ENCODE measurements at places on chromosomes 2 and 18.

GRCh38 chr18:56423626-56424025 lies 214.8 kb downstream of the TXNL1 start:
- no peak for DNase-seq

DNA sequence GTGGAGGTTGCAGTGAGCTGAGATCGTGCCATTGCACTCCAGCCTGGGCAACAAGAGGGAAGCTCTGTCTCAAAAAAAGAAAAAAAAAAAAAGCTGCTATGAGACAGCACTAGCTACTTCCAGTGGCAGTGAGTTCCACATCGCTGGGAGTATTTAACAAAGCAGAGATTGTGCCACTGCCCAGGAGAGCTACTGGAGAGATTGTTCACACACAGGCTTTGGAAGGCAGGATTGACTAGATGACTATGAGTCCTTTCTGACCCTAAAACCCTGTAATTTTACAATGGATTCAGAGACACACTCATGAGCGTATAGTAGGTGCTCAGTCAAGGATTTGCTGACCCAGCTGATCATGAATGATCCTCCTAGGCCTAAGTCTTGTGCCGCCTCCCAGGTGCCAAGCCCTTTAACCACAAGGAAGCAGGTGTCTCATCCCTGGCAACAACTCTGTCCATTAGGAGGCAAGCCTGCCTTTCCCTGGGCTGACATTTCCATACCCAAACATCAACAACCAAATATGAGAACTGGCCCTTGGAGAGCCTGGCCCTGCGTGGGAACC lies 45.0 kb upstream of the ODC1 start:
- peak; percentile 88 for DNase-seq

DNA sequence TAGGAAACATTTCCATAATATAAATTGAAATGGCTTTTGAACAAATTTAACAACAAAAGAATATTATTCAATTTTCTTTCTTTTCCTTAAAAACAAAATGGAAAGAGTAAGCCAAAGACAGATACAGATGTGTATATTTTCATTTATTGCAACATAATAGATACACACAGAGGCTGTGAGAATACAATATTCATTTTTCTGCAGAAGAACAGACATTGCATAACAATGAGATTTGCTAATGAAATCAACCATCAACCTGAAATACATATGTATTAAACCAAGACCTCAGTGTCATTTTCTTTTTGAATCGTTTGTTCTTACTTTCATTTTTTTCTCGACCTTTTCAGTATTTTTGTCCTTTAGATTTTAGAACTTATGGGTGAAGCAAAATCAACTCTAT lies 95.1 kb downstream of the BAZ2B start:
- no peak for DNase-seq

DNA sequence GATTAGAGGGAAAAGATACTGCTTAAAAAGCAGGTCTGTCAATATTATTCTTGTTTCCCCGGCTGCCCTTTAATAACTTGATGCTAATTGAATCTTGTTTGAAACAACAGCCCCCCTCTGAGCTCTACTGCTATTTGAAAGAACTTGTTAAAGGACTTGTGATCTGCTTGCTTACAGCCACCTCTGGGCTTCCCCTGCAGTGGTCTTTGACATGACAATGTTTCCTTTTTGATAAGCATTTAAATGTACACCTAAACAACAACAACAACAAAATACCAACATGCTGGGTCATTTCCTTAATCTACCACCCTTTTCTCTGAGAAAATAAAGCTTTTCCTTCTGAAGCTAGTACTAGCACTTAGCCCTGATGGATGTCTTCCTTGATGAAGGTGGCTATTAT lies 3.9 kb downstream of the HOXD1 start:
- DNase-seq: no peak

GRCh38 chr2:201781557-201782051 lies 871 bp upstream of the ALS2 start:
- DNase-seq: peak; percentile 52

- DNase-seq: no peak
Measured at GRCh38 chr2:143807671-143808070, 678.5 kb downstream of the ARHGAP15 start.

DNA sequence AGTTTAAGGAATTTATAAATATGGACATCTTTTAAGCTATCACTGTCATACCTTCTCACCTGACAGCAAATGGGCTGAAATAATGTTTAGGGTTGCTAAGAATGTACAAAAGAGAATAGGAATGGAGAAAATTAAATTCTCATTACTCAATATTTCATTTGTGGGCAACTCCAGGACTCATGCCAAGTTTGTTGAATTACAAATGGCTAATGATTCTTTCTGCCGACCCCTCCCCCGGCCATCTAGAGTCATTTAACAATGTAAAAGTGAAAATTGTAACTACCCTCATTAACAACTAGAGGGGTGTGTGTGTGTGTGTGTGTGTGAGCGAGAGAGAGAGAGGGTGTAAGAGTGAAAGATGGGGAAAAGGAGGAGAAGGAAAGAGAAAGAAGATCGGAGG lies 708.5 kb upstream of the FAM98A start:
- no peak for DNase-seq

DNA sequence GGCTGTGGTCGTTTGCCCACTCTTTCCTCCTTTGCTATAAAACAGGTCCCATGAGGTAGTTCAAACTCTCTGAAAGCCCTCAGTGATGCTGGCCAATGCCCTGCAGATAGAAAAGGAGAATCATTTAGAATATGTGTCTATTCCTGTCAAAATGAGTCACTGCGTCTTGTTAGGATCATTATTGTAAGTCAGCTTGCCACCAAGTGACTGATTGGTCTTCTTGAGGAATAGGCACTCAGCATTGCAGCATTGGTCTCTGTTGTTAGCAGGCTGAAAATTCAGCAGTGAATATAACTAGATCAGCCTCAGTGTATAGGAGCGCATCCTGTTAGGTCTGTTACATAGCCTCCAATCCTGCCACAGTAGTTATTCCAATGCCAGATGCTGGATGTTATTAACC lies 28.9 kb downstream of the PRKRA start:
- DNase-seq: no peak

DNA sequence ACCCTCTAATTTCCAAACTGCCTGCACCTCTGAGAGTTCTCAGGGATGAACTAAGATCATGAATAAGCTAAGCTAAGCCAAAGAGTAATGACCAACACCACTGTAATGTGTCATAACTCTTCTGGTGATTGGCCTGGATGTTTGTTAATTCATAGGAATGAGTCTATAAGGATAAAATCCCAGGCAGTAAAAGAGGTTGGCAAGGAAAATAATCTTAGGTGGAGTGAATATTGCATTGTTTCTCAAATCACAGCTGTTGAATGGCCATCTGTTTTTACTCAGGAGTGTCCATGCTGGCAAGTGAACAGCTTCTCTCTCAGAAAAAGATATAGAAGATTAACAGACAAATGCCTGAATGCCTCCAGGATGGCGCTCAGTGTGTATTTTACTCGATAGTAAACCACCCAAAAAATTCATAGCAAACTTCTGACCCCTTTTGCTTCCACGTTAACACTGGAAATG lies 60.8 kb upstream of the GLS start:
- DNase-seq: no peak

DNA sequence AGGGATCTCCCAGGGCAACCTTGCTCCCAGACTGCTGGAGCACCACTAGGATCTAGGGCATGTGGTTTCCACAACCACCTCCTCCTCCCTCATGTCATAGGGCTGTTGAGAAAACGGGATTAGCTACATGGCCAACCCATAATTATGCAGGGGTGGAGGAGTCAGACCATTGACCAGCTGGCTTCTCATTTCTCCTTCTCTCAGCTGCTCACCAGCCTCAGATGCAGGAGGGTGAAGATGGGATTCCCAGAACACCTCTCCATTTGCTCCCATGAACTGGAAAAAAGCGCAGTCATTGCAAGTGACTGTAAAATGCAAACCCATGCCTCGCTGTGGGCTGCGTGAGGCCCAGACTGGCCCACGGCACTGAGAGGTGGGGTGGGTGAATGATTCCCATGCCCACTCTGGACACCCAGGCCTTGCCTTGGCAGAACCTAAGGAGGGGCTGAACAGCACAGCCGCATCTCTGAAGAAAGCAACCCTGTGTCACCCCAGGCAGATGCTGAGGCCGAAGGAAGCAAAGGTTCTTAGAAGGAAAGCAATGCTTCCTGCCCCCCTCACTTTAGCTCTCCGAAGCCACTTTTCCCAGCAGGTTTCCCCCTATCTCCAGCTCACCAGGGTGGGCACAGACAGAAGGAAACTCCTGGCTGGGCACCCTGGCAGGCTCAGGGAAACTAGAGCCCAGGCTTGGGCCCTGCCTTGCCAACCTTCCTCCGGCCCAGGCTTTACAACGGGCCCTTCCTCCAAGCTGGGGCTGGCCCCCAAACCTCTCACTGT lies 69.6 kb upstream of the RTN4 start:
- DNase-seq: peak; percentile 93

GRCh38 chr2:129752686-129753085 lies 226.8 kb upstream of the RAB6C start:
- no peak for DNase-seq

GRCh38 chr18:61086657-61087056 lies 246.6 kb upstream of the CDH20 start:
- DNase-seq: no peak

- DNase-seq: no peak
Measured at GRCh38 chr2:121884078-121884477, 128.6 kb downstream of the TSN start.

GRCh38 chr18:63980896-63981460 lies 11.1 kb downstream of the SERPINB8 start:
- no peak for DNase-seq

- DNase-seq: no peak
Measured at GRCh38 chr2:170375192-170375591, 197.2 kb downstream of the MYO3B start.

GRCh38 chr18:77178559-77178958 lies 46.0 kb upstream of the MBP start:
- DNase-seq: no peak

DNA sequence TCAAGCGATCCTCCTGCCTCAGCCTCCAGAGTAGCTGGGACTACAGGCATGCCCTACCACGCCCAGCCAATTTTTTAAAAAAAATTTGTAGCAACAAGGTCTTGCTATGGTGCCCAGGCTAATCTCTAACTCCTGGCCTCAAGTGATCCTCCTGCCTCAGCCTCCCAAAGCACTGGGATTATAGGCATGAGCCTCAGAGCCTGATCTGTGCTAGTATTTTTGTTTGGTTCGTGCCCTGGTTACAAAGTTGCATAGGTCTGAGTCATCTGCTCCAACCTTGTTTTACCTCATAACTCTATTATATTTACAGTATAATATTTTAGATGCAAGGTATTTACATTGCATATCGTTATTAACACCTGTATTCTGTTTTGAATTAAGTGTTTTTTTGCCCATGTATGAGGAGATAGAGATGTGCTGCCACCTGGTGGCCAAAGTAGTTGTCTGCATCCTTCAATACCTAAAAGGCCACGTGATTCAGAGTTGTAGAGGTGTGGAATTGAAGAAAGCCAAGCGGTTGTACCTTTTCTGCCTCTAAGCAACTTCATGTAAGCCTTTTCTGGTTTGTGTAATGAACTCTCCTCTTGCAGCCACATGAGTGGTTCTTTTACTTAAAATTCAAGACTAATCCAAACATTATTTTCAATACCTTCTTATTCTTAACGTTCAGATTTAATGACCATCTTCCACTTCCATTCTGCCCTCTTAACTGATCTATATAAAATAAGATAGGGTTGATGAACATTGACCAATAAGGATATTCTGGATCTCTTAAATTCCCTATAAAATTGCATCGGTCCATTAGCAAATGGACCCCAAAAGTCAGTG lies 19.9 kb upstream of the CABYR start:
- peak; percentile 75 for DNase-seq

DNA sequence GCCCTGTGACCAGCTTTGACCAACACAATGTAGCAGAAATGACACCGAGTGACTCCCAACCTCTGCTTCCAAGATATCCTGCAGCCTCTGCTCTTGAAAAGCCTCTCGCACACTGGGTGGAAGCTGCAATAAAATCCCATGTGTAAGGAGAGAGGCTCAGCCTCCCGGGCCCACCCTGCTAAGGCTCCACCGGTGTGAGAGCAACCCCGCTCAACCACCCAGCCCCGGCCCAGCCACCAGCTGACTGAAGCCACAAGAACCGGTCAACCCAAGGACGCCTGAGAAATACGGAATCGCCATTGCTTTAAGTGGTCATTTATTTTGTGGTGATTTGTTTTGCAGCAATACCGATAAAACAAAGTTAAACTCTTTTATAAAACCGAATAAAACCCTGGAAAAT lies 452.8 kb upstream of the SMIM21 start:
- no peak for DNase-seq

- DNase-seq: peak; percentile 34
Measured at GRCh38 chr2:78861546-78861945, 164.0 kb upstream of the REG3G start.

DNA sequence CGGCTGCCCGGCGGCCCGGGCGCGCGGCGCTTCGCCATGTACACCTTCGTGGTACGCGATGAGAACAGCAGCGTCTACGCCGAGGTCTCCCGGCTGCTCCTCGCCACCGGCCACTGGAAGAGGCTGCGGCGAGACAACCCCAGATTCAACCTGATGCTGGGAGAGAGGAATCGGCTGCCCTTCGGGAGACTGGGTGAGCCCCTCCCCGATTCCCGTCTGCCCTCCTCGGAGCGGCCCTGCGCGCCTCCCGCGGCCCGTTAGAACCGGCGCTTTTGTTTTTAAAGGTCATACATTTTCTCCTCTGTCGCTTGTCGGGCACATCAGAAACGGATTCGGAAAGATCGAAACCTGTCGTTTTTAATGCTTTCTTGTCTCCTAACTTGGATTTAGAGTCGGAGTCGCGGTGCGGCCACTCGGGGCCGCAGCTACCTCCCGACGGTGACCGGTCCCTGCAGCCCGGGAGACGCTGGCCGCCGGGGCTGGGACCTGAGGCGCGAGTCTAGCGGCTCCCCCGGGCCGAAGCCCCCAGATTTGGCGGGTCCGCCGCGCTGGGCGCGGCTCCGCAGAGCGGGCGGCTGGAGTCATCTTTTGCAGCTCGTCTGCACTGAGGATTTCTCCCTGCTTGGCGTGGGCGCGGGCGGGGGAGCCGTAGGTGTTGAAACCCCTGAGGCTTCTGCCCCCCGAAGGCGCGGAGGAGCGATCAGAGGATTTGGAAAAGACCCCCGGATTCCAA lies 519 bp downstream of the TTL start:
- peak; percentile 20 for DNase-seq

- peak; percentile 66 for DNase-seq
Measured at GRCh38 chr2:218569038-218569431, 396 bp downstream of the CNOT9 start.

- DNase-seq: no peak
Measured at GRCh38 chr2:40658941-40659340, 207.1 kb upstream of the SLC8A1 start.

DNA sequence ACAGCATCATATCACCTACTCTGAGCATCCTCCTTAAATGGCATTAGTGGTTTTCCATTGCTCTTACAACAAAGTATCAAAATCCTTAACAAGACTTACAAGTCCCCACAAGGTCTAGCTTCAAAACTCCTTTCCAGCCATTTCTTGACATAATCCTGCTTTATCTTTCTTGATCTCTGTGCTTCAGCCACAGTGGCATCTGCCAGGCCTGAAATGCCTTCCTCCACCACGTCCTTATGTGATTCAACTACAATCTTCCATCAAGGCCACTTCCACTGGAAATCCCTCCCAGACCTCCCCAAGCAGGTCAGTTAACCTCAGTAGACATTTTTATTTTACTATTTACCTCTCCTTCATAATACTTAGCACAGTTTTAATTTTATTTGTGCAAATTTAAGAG lies 83.8 kb upstream of the CCDC150 start:
- no peak for DNase-seq
